Activated gamma-delta T cell (primary cell): ENCODE measurements at places on chromosomes 4 and X.

GRCh38 chr4:179695175-179695574 lies 2252.9 kb upstream of the AGA start:
- no peak for DNase-seq

GRCh38 chr4:54784161-54784671 lies 126.5 kb downstream of the KIT start:
- no peak for DNase-seq

DNA sequence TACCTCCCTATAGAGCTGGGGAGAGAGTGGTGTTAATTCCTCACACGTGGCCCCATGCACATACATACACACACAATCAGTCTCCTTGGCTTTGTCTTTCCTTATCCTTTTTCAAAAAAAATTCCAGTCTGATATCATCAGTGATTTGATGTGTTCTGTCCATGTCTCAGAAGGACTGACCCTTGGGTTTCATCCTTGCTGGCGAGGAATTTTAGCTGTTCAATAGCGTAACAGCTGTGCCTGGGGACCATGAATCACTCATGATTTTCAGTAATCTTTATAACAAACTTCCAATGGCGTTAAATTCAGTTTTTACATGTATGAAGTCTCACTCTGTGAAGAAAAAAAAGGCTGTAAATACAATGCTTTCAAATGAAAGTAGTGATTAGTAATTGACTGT lies 204.6 kb downstream of the RBMX2 start:
- no peak for DNase-seq

- no peak for DNase-seq
These were observed 14.5 kb upstream of the NALF2 start for GRCh38 chrX:69489625-69490024.

DNA sequence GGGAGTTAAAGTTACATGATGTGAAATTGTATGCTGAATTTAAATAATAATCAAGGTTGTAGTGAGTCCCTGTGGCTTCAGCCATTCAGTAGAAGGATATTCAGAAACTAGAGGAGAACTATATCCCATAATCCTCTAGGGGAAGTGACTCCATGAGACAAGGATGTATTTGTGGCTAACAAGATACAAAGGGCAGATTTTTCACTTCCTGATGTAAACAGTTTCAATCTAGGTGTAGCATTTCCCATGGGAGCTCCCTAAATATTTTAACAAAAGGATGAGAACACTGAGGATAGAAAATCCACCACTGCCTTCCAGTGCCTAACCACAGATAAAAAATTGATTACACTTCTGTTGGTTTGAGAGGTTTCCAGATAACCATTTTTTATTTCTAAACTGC lies 435.4 kb upstream of the TENM3 start:
- DNase-seq: no peak

GRCh38 chr4:77827343-77827742 lies 8.2 kb upstream of the CNOT6L start:
- no peak for DNase-seq

GRCh38 chrX:38654302-38654701 lies 93.0 kb downstream of the TSPAN7 start:
- DNase-seq: no peak

DNA sequence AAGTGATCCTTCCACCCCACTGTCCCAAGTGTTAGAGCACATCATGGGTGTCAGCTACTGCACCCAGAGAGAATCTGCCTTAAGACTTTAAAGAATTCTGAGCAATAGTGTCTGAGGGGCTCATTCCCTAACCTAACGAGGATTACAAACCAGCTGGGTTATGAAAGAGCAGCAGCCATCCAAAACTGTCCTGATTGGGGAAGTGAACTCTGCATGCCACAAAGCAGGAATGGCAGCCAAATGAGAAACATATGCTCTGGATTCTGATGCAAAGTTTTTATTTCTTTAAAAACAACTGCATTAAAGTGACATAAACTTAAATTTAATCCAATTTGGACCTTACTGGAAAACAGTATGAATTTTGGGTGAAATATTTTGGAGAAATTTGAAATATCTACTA lies 103.2 kb downstream of the ANXA3 start:
- no peak for DNase-seq

- DNase-seq: no peak
These were observed 43.1 kb upstream of the PPARGC1A start for GRCh38 chr4:23932901-23933308.

DNA sequence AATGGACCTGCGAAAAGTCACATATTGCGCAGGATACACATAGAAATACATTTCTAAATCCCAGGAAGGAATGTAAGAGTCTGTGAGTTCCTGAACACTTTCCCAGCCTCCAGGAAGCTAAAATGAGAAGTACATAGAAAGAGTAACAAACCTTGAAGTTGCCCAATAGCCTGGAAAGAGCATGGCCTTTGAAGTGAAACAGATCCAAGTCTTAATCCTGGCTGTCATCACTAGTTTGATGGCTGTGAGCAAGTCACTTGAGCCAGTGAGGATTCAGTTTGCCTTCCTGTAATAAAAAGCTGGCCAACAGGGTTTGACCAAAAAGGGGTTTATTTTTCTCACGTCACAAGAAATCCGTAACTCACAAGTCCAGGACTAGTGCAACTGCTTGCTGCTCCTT lies 69.8 kb downstream of the ARHGEF38 start:
- no peak for DNase-seq

DNA sequence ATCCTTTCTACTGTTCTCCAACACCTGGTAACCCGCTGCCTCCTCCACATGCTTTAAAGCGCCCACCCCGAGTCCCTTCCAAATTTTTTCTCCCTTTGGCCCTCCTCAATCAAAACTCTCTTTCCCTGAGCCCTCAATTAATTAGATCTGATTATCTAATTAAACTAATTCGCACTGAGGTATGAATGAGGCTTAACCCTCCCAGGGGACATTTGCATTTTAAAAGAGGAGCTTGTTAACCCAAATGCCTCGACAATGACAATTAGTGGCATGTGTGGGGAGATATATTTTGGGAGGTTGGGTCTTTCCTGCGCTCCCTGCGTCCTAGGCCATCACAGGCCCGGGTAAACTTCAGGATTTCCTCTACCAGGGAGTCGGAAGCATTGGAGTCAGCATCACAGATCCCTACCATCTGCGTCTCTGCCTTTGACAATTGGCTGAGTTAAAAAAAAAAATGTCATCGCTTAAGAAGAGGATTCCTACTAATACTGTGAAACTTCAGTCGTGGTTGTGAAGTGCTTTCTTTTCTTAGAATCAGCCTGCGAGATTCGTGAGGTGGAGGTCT lies 50.6 kb downstream of the TENM3 start:
- no peak for DNase-seq

DNA sequence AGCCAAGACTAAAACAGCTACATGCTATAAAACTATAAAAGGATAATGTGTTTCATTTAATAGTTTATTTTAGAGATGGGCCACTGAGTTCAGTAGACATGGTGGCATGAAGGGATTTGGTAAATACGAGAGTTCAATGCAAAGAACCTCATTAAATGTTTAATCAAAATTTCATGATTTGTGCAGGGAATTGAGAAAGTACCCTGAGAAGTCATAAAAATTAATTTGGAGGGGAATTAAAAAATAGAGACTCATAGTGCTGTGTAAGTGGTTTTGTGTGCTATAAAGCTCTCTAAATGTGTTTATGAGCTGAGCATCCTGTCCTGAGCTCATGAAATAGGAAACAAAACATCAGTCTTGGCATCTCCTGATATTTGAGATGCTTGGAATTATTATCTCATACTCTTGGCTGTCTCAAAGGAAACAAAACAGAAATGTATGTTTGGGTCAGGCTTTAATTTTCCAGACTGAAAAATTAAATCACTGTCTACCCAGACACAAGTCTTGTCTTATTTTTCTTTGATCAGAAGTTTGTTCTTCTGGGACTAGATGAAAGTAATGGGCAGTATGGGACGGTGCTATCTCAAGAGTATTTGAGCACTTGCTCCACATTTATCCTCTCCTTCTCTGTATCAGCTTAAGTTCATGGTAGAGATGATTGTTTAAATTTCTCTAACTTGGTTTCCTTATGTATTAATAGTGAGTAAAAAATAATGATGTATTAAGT lies 38.0 kb upstream of the EMCN start:
- DNase-seq: no peak

GRCh38 chr4:92253550-92253949 lies 50.2 kb upstream of the GRID2 start:
- no peak for DNase-seq

DNA sequence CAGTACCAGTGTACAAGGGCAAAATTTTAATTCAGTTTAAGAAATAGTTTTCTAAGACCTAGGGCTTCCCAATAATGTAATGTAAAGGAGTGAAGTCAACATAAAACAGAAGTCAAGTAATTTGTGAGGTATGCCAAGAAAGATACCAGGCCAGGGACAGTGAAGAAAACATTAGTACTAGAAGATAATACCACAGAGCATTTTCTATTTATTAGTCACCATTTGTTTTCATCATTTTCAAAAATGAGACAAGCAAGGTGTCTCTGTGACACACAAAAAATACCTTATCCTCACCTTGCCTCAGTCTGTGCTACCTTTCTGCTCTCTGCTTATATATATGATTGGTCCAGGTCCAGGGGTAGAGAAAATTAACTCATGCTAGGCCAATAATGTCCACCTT lies 46.8 kb downstream of the VEGFC start:
- DNase-seq: no peak

DNA sequence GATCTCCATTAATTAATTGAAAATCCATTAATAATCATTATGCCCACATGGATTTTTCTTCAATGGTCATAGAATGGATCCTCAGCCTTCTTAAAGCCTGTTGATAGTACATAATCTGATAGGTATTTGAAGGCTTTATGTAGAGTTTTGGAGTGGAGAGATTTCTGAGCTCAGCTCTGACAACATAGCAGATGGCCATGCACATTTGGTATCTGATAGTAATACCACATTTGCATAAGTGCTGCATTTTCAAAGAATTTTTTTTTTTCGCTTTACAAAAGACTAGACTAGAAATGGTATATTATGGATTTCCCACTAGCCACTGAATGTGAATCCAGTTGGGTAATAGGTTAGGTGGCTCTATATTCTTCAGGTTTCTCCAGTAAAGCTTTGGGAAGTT lies 440.6 kb downstream of the FGF13 start:
- no peak for DNase-seq

DNA sequence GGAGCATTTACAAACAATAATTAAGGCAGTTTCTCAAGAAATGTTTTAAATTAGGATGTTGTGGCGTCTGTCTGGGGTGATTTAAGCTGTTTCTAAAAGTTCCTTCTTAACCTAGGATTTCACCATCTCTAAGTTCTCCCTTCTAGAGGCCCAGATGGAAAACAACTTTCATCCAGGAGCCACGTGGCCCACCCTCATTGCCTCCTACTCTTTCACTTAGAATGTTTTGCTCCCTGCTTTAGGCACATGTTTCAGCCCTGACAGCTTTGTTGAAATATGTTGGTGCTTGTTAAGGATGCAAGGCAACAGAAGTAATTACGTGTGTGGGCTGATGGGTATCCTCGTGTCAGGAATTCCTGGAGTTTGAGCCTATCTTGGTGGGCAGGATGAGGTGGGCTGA lies 131.3 kb downstream of the GUCY2F start:
- DNase-seq: no peak

GRCh38 chr4:183012879-183013729 lies 86.0 kb upstream of the WWC2 start:
- no peak for DNase-seq

DNA sequence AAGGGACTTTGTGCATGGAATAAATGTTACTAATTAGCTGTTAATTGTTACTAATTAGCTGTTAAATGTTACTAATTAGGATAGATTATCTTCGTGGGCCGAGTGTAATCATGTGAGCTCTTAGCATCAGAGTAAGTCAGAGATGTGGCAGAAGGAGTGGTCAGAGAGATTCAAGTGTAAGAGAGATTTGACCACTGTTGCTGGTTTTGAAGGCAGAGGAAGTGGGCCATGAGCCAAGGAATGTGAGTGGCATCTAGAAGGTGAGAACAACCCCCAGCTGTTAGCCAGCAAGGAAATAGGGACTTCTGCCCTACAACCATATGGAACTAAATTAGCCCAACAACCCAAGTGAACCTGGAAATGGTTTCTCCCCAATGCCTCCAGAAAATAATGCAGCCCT lies 28.2 kb downstream of the ODAPH start:
- no peak for DNase-seq

DNA sequence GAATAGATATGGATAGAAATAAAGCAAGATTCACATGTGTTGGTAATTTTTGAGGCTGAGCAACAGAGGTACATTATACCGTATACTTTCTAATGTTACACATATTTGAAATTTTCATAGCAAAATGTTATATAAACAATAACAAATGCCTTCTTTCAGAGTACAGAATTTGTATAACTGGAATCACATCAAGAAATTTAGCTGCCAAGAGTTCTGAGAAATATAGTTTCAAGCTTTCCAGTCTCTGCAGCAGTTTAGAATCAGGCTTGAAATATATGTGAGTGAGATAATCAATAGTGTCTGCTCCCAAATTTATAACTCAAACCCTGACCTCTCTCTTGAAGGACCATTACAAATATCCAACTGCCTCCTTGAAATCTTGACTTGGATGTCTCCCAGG lies 23.8 kb downstream of the FAM184B start:
- no peak for DNase-seq

DNA sequence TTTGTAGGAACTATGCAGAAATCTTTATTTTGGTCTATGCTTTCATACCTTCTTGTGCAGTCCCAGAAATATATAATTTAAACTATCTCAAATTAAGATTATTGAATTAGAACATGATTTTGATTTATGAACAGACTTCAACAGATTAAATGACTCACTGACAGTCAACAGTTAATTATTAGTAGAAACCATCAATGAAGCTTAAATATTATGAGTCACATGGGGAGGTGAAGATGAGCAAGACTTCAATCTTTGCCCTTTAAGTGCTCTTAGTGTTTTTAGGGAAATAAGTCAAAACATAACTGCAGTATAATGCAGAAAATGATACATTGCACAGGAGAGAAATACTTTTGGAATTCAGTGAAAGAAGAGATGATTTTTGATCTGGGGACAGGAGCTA lies 81.5 kb upstream of the BMP3 start:
- DNase-seq: no peak

DNA sequence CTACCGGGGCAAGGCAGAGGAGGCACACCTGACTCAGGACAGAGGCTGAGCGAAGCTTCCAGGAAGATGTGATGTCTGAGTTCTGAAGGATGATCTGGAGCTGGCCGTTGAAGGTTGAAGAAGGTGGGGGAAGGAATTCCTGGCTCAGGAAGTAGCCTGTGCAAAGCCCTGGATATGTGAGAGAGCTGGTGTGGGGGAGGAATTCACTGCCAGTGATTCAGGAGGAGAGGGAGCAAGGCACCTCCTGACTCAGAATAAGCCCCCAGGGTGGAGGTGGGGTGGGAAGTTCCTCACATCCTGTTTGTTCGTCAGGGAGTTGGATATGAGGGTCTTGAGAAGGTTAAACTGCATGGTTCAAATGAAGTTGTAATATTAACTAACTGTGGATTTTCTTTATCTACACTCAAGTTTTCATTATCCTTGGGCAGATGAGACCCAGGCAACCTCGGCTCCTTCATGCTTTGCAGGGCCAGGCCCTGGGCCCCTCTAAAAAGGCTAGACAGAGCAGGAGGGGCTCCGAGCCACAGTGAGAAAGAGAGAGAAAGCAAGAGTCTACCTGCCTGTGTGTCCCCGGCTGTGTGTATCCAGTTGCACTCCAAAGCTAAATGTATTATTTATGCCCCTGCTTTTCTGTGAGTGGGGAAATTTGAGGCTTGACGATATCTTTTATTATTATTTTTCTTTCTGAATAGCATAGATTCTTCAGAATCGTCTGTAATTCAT lies 7.1 kb downstream of the NHSL2 start:
- DNase-seq: no peak
